ENCODE measurements at places on chromosomes 11 and 22.

DNA sequence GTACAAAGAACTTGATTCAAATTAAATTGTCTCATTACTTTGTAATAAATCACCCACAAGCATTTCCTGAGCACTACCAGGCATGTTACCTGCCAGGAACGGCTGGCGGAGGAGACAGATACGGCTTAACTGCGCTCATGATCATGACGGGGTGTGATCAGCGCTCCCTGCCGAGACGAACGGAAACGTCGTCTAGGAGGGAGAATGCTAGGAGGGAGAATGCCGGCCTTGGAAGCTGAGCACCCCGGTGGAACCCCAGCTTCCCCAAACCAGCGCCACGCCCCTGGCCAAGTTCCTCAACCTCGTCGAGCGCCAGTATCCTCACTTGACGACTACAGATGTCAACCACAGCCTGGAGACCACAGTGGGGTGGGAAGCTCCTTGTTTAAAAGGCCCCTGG lies 272.8 kb downstream of the CTTN start:
- no peak for DNase-seq

DNA sequence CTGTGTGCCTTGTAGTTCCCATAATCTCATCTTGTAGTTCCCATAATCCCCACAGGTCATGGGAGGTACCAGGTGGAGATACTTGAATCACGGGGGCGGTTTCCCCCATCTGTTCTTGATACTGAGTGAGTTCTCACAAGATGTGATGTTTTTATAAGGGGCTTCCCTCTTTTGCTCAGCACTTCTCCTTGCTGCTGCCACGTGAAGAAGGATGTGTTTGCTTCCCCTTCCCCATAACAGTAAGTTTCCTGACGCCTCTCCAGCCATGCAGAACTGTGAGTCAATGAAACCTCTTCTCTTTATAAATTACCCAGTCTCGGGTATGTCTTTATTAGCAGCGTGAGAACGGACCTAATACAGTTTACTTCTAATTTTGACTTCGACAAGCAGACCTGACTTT lies 14.0 kb upstream of the SMIM38 start:
- no peak for DNase-seq

DNA sequence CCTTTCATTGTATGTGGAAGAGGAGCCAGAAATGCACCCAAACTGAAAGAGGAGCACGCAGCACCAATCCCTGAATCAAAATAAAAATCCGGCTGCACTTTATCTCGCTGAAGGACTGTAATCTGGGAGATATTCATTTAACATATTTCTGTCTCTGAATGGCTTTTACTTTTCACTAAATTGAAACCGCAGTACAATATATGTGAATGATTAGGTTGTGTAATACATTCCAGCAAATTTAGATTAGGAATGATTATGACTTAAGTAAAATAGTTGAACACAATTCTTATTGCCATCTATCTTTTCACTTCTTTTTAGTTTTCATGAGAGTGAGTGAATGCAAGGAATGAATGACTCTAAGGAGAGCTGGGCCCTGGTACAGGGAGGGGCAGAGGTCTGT lies 232.1 kb downstream of the ST3GAL4 start:
- DNase-seq: no peak

DNA sequence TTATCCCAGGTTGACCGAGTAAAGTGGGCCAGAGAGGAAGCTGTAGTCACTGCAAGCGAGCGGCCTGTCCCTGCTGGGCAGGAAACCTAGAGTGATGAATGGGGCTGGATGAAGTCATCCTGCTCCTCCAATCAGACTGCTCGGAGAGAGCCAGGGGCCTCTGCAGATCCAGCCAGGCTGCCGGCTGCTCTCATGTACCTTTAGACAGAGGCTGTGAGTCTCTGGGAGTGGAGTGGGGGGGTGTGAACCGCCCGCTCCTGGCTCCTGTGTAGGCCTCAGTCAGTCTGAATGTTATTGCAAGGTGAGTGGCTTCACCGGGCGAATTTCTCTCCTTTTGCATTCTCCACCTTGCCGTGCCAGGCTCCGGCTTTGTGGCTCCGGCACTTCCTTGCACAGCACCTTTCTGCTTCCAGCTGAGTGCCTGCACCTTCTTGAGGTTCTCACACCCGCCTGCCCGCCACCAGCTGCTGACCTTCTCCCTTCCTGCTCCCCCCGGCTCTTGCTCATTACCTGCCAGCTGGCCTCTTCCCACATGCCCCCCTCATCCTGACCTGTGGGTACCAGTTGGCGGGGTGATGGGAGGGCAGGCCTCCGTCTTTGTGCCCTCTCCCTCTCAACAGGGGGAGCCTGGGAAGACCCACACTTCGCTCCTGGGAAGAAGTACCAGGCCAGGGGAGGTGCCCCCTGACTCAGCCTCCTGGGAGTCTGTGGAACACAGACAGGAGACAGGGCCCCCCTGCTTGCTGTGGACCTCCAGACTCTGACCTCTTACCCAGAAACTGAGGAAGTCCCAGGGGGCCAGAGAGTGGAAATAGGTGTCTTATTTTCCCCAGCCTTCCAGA lies 79.9 kb downstream of the GRAMD1B start:
- no peak for DNase-seq

DNA sequence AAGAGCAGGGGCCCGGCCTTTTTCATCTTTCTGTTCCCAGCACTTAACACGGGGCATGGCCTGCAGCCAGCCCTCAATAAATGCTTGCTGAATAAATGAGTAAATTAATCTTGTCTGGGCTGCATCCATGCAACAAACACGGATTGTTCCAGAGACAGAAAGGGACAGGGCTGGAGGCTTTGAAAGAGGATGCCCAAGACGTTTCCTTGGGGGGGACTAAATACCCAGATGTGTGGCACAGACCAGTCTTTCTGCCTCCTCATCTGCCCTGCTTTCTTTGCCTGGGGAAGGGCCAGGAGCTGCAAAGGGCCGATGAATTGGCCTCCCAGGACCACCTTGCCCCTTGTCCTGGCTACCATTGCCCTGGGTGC lies 40.4 kb downstream of the SHISAL1 start:
- no peak for DNase-seq

GRCh38 chr11:119423509-119424254 lies 710 bp upstream of the THY1 start:
- DNase-seq: no peak

- no peak for DNase-seq
These were observed 69.7 kb upstream of the ZBED5 start for GRCh38 chr11:10927538-10927937.

- no peak for DNase-seq
These were observed 226.1 kb upstream of the NARS2 start for GRCh38 chr11:78800756-78801155.

- DNase-seq: no peak
These were observed 213.6 kb downstream of the RAB38 start for GRCh38 chr11:87961606-87962005.

DNA sequence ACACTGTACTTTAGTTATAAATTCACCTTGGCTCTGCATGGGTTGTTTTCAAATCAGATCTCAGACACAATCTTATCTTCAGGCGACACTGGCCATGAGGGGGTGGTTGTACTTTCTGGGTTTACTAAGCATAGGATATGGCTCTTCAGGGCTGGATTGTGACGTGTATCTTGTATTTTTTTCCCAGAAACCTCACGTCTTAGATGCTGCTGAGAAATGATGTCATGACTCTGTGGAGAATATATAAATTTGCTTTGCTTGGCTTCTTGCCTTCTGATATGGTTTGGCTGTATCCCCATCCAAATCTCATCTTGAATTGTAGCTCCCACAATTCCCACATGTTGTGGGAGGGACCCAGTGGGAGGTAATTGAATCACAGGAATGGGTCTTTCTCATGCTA lies 82.8 kb upstream of the VSTM5 start:
- DNase-seq: no peak

DNA sequence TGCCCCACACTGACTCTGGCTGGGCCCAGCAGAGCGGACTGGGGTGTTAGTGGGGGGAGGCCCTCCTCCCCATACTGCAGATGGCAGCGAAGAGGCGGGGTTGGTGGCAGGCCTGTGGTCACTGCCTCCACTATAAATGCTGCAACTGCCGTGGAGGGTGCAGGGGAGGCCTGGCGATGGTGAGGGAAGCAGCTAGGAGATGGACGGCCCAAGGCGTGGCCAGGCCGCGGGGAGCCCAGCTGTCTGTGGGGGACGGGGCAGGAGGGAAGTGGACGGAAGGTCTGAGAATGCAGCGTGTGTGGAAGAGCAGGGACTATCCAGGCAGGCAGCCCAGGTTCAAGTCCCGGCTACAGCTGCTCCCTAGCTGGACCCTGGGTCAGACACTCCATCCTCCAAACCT lies 18.3 kb downstream of the DNAL4 start:
- no peak for DNase-seq

DNA sequence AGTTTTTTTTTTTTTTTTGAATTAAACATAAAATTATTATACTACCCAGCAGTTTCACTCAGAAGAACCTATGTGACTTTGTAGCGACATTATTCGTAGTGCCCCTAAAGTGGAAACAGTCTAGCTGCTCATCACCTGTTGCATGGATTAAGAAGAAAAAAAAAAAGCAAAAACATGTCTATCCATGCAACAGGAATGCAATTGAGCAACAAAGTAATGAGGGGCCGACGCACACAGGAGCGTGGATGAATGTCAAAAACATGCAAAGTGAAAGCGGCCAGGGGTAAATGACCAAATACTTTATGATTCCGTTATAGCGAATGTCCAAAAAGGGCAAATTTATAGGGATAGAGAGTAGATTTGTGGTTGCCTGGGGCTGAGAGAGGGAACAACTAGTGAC lies 16.3 kb downstream of the MYO18B start:
- DNase-seq: no peak

- no peak for DNase-seq
These were observed 53.6 kb upstream of the GRIK4 start for GRCh38 chr11:120457996-120458395.

GRCh38 chr11:96188243-96189006 lies 154.6 kb downstream of the MAML2 start:
- peak; percentile 22 for DNase-seq

- no peak for DNase-seq
These were observed 175.1 kb downstream of the CEP164 start for GRCh38 chr11:117502779-117503100.

GRCh38 chr11:28526406-28526751 lies 418.2 kb downstream of the METTL15 start:
- DNase-seq: no peak

DNA sequence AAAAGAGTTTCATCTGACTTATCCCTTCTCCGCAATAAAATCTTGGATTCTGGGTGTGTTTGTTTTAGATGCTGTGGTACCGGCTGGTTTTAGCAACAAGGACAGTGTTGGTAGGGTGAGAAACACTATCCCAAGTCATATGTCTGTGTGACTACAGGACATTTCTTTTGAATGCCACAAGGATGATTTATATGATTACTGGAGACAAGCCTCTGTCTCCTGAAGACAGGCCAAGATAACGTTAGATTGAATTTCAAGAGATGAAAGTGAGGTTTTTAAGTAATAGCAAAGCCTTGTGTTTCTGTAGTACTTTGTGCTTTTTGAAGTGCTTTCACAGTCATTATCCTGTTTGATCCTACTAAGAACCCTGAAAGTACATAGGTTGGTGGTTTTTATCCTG lies 101.6 kb downstream of the COMMD9 start:
- no peak for DNase-seq

DNA sequence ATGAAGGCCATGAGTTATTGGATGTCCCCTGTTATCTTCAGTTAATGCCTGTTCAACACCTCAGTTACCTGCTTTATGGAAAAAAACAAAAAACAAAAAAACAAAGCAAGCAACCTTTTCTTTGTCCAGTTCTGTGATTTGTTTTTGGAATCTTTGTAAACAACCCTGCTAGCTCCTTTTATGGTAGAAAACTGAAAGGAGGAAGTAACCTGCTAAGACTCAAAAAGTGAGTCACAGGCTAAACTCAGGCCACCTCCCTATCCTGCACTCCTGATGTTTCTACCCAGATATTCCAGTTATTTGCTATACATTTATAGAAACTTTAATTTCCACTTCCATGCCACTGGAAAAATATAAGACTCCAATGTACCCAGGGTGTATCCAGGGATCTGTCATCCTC lies 20.6 kb upstream of the TLCD5 start:
- no peak for DNase-seq

DNA sequence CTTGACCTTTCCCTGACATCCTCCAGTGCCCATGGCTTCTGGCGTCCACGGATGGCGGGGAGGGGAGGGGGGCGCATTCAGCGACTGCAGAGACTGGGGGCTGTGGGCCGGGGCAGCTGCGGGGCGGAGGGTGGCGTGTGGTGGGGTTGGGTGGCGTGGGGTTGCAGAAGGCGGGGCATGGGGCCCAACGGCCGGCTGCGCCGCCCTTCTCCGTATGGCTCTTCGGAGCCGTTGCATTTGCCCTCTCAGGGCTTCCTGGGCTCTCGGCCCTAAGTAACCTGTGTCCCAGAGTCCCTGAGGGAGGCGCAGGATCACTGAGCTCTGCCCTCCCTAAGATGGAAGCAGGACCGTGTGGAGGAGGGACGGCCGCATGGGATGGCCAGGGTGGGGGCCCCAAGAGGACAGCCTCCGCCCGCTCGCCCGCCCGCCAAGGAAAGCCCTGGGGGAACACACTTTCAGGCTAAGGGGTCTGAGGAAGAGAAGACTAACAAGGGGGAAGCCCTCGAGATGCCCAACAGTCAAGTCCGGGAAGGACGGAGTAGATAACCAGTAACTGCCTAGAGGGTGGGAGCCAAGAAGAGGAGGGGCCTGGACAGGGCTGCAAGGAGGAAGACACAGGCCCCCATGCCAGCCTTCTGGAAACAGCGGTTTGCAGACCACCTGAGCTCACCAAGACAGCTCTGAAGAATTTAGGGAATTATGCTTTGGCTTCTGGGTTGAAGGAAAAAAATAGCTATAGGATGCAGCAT lies 9.2 kb upstream of the AIFM3 start:
- DNase-seq: peak; percentile 33

- DNase-seq: no peak
These were observed 787 bp upstream of the RDX start for GRCh38 chr11:110297076-110297725.

DNA sequence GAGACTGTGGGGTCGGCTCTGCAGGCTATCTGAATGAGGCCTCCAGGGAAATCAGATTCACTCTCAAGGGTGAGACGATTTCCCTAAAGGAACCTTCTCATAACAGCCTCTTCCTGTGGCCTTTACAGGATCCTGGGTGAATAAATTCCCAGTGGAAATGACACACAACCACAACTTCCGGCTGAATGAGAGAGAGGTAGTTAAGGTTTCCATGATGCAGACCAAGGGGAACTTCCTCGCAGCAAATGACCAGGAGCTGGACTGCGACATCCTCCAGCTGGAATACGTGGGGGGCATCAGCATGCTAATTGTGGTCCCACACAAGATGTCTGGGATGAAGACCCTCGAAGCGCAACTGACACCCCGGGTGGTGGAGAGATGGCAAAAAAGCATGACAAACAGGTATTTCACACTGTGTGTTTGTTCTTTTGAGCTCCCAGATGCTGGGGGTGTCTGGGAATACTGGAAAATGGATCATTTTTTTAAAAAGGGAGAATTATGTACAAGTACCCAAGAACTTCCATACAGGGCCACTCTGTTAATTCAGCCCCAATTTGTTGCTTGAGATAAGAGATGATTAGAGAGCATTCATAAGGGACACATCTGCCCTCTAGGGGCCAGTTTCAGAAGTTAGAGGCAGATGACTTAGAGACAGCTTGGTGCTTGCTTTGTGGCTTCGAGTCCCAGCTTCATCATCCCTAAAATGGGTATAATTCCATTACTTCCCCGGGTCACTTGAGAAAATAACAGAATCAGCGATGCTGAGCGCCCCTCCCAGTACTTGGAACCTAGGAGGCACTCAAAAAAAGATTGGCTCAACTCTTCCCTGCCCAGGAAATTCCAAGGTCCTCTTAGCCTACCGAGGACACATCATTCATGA lies 10.2 kb downstream of the SERPIND1 start:
- DNase-seq: peak; percentile 20

All from GM06990 (cell line).